ENCODE measurements at places on chromosomes 1 and 21.

DNA sequence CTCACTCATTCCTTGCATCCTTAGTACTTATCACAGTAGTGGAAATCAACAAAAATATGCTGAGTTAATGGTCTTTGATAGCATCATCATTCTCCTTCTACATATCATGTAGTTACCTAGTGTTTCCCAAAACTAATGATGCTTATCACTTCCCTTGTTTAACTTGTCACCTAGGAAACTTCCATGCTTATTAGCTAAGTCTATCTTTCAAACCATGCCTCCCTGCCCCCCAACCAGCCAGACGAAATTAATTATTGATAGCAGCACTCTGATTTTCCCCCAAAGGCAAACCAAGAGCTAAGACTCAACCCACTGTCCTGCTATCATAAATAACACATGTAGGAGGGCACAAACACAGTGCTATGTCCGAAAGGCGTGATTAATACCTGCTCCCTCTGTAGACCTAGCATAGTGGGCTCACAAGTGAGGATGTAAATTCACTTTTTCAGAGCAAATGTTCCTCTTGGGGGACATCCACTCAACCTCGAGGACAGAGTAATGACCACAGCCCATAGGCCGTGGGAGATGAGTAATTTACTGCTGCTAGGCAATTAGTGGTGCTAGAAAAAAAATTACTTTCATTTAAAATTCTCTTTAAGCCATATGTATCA lies 25.8 kb upstream of the LPAR3 start:
- DNase-seq, result no peak

DNA sequence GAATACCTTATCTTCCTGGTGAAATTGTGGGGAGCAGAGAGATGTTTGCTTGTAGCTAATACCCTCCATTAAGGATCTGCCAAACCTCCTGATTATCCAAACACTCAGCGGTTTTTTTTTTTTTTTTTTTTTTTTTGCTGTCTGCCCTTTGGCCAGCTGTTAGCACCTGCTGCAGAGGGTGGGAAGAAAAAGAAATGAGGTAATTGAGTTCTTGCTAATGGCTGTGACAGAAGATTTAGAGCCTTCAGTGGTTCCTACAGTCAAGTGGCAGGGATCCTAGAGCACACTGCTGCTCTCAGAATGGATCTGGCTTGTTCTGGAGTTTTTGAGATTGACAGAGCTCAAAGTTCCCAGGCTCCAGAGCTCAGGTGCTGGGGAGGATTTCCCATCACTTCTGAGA lies 342.5 kb downstream of the DISC1 start:
- no peak for DNase-seq

DNA sequence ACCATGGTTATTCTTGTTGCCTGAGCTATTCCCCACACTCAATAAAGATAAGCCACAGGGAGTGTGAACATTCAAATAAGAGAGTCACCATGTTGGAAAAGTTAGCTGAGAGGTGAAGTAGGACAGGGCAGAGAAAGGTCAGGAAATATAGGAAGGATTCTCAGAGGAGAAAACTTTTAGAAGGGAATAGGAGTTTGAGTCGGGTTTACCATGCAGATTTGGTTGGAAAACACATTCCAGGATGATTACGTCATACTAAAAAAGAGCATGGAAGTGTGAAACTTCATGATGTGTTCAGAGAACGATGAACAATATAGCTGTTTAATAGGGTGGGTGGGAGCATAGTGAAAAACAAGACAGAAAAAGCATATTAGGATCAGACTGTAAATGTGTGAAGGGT lies 1125.3 kb upstream of the ADGRL2 start:
- no peak for DNase-seq

DNA sequence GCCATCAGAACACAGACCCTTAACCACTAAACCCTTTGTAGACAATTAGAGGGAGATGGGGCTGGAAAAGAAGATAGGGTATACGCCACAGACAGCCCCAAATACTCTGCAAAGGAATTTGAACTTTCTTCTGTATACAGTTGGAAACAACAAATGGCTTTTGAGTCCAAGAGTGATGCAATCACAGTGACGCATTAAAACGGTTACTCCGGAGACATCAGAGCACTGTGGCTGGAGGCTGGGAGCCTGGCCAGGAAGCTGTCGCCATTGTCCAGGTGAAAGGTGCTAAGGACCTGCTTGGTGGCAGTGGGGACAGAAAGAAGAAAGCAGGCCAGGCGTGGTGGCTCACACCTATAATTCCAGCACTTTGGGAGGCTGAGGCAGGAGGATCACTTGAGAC lies 4.2 kb downstream of the FLAD1 start:
- no peak for DNase-seq

GRCh38 chr21:44849616-44850130 lies 23.8 kb downstream of the PTTG1IP start:
- no peak for DNase-seq

DNA sequence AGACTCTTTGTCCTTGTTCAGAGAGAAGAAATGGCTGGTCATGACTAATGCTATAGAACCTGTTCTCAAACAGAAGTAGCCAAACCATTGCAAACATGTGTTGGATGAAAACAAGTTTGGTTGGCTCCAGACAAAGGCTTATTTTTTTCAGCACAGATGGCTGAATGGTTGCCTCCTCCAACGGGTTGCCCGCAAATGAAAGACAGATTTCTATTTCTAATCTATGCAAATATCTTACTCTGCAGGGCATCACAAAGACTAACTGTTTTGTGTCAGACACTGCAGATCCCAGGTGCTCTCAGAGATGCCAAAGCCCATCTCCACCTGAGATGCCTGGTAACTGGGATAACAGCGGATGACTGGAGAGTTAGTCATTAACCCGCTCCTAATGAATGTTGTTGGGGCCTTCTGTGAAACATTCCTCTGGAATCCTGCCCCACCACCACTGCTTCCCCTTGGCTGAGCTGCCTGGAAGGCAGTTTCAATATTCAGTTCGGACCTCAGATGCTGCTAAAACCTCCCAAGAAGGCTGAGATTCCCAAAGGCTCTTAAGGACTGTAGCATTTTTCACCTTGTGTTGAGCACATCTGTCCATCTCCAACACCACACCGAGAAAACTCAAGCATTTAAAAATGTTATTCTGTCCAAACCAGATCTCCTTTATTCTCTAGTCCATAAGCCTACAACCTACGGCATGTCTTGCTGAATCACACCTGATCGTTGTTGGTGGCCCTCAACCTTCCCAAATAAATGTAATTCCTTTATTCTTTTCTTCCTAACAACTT lies 104.4 kb downstream of the PTPN14 start:
- no peak for DNase-seq
